ENCODE measurements at places on chromosomes 11 and 22.

DNA sequence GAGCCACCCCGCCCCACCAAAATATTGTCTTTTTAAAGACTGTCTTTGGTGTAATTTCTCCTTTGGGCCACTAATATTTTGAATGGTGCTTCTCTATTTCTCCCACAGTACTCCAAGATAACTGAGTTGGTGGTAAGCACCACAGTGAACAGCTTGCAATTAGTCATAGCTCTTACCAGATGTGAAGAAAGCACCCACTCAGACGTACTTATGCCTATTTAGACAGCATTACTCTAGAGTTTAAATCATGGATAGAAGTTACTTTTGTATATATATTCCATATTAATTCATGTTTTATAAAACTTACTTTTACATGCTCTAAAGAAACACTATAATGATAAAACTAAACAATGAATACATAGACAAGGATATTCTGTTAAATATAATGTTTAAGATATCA lies 12.7 kb downstream of the ANO3 start:
- DNase-seq, result no peak

- no peak for DNase-seq
These were observed 94.8 kb upstream of the TBCEL start for GRCh38 chr11:120929090-120929489.

- DNase-seq, result no peak
These were observed 20.1 kb upstream of the NNMT start for GRCh38 chr11:114276077-114276476.

- DNase-seq, result peak; percentile 28
These were observed 1.4 kb downstream of the NEFH start for GRCh38 chr22:29481265-29482000.

DNA sequence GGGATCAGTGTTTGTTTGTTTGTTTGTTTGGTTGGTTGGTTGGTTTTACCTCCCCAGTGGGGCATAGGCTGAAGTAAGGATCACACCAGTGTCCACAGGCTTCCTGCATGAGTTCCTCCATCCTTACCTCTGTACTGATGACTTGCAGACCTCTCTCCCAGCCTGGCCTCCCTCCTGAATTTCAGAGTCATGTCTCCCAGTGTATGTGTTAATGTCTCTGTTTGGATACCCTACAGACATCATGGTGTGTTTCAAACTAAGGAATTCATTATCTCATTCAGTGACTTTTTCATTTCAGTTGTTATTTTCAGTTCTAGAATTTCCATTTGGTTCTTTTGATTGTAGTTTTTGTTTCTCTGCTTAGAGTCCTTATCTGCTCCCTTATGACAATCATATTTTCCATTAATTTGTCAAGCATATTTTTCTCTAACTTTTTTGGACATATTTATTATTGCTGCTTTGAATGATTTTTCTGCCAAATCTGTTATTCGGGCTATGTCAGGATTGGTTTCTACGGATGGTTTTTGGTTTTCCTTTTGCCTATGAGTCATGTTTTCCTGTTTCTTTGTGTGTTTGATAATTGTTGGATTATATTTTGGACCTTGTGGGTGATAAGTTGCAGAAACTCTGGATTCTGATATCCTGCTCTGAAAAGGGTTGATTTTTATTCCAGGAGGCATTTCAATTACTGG lies 23.6 kb downstream of the MYEOV start:
- no peak for DNase-seq

DNA sequence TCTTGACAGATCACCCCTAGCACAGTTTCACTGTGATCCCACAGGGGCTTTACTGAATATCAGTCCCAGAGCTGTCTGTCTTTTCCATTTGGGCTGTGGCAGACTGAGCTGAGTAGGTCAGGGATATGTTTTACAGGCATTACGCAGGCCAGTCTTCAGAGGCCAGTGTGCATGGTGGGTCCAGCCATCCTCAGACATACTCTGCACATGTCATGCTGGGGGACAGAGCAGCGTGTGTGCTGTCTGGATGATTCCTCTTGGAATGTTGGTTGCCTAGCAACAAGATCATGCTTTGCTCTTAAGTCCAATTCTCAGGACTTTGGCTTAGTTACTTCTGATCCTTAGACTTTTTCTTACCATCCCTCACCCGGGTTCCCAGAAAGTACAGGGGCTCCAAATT lies 736.5 kb downstream of the DLG2 start:
- no peak for DNase-seq

- no peak for DNase-seq
These were observed 1.2 kb downstream of the HIKESHI start for GRCh38 chr11:86303257-86303656.

GRCh38 chr11:2882396-2883110 lies 3.0 kb downstream of the CDKN1C start:
- no peak for DNase-seq

DNA sequence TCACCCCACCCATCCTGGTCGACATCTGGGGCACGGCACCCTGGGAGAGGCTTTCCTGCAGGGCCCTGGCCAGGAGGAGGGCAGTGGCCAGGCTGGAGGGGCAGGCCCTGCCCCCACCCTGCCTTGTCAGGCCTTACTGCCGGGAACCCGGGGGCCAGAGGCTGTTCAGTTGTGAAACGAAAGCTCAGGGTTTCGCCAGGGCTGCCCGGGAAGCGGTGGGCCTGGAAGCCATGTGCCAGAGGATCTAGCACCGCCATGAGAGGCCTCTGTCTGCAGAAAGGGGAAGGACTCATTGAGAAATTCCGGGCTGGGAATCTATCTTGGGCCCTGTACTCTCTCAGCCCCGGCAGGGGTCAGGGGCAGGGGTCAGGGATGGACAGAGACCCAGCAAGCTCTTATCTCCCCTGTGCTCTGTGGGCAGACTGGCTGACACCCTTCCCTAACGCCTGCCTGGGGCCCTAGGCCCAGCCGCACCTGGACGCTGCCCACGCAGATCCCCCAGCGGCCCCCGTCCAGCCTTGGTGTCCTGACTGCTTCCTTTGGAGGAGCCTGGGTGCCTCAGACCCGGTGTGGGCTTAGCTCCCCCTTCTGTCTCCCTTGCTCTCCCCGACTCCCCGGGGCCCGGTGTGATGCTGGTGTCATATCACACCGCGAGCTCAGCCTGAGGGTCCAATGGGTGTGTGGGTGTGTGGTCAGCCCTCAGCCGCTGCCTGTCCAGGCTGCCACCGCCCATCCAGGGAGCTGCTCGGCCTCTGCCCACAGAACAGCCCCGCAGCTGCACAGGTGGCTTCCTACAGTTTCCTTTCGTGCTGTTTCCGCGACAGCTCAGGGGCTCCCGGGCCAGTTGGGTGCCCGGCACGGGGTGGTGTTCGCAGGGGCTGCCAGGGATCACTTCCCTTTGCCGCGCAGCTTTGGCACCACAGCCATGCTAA lies 6.5 kb downstream of the PIM3 start:
- DNase-seq, result peak; percentile 8

DNA sequence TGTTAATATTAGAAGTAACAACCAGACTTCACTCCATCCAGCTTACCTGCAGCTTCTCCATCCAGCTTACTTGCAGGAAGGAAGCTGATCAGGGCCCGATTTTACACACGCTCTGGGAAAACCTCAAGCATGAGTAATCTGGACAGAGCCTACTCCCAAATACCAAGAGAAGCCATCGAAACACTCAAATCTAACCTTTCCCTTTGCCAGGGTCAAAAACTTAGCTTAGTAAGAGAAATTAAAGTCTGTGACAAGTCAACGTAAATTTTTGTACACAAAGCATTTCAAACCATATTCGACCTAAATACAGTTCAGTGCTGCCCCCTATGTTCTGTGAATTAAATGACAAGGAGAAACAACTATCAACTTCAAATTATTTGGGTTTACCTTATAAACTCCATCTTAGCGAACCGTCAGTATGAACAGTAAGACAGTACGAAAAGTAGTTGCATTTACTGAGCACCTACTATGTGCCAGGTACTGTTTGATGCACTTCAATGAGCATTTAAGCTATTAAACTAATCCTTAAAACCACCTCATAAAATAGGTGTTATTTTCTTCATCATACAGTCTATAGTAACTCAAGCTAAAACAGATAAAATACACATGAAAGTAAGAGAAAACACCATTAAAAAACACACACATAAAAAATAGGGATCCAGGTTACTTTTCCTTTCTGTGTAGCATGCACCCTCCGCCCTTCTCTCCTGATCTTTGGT lies 36.9 kb downstream of the ARFGAP3 start:
- no peak for DNase-seq

DNA sequence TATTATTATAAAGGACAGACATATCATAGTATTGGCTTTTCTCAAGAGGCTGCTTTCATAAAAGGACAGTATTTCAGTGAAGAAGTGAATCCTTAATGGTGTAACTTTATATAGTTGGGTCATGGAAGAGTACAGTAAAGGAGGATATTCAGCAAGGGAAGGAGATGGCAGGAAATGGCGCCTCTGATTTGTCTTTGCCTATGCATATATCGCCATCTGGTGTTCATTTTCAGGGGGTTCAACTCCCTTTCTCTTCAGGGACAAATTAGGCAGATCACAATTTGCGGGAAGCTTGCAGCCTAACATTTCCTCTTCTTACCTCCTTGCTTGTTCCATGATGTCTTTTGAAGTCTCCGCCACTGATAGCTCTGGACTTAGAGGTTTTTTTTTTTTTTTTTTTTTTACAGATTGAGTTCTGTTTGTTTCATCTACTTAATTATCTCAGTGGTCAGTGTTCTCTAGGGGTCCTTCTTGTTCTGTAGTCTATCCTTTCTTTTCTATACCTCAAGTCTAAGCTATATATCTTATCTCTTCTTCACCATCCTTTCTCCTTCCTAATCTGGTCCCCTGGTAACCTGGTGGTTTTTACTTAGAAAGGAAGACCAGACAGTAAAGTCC lies 21.8 kb upstream of the RRM1 start:
- DNase-seq, result peak; percentile 43

DNA sequence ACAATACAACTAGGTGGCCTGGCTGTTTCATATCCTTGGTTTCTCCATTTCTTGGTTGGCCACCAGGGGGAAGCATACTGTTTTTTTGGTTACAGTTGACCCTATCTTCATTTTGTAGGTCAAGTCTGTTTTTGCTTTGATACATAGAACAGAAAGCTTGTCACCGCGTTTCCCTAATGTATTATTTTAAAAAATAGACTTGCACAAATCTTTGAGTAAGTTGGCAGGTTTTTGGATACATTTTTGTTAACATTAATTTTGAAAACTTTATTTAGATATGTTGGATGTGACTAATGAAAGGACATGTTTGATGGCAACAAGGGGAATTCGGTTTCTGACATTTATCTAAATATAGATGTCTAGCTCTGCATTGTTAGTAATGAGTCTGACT lies 3.0 kb downstream of the NCR3LG1 start:
- peak; percentile 72 for DNase-seq

GRCh38 chr11:662689-663274 lies 25.7 kb downstream of the DRD4 start:
- DNase-seq, result peak; percentile 47
